ENCODE measurements at places on chromosomes 11 and 22.

- no peak for DNase-seq
Measured at GRCh38 chr11:22690871-22691270, 24.5 kb downstream of the GAS2 start.

- DNase-seq = peak; percentile 39
Measured at GRCh38 chr11:62132191-62132590, 8.4 kb downstream of the INCENP start.

GRCh38 chr11:81892770-81893635 lies 840.7 kb downstream of the FAM181B start:
- no peak for DNase-seq

DNA sequence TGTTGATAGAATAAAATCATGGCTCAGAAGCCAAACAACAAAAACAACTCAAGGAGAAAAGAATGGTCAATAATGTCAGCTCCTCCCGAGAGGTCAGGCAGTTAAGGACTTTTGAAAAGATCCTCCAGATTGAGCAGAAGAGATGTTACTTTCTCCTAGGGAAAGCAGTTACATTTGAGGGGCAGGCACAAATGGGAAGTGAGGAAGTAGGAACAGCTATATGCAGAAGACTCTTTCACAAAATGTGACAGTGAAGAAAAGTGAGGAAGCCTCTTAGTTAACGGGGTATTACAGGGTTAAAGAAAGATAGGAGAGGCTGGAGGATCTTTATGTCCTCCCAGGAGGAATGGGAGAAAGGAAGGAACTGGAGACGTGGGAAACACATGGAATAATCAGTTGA lies 3.4 kb downstream of the DCHS1 start:
- DNase-seq = no peak

DNA sequence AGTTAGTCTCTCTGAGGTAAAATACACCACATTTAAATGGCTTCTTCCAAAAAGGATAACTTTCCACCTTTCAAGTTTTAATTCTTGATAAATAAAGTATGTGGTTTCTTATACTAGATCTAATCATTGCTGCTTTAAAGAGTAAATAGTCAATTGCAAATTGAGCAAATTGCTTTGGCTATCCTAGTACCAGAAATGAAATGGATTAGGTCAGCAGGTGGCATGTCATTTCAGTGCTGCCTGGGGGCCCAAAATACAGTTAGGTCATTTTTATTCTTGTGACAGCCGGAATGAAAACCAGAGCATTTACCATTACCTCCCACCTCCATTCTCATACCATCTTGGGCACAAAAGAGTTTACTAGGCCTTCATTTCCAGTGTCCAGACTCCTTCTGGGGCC lies 70.2 kb downstream of the PHF21A start:
- no peak for DNase-seq

GRCh38 chr11:130413405-130414106 lies 14.9 kb downstream of the ADAMTS8 start:
- no peak for DNase-seq

GRCh38 chr11:12158909-12159308 lies 48.5 kb downstream of the MICAL2 start:
- no peak for DNase-seq

DNA sequence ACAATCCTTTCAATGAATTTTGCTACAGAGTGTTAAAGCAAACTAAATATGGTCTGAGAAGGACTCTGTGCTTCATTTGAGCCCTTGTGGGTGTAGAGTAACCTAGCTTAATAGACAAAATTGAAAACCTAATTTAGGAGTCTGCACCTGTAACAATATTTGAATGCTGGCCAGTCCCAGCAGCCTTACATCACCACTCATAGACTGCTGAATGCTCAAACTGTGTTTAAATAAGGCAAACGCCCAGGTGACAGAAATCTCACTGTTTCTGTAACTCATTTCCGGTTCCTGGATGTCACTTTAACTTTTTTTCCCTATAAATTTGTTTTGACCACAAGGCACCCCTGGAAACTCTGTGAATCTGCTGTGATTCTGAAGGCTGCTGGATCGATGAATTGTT lies 45.5 kb upstream of the GLYATL1B start:
- DNase-seq = no peak

Measured in activated naive CD4-positive, alpha-beta T cell treated with anti-CD3 and anti-CD28 coated beads, Interleukin-2, amount 50 U/mL, for 72 hours (primary cell).